ENCODE measurements at places on chromosomes 2 and 18. TPM values are rescaled to one million over a fixed set of nuclear protein-coding genes. Genes with fewer than 3 reads are reported as not detected.

CTIF gene
- 5.3 TPM for total RNA-seq

FKBP1B gene
- total RNA-seq: 1.7 TPM

MAP4K3 gene
- 8.1 TPM for total RNA-seq

DNA sequence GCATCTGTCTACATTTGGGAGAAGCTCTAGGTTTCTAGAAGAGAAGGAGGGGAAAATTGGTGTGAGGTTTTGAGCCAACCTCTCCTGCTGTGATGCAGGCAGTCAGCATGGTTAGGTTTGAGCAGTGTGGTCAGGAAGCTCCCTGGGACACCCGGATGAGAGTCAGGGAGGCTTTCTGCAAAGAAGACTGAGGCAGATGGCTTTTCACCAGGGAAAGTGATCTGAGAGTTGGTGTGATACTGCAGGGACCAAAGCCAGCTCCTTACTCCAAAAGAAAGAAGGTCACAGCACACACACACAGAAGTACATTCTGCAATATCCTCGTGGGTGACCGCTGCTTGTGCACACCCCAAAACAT is 75.8 kb upstream of the BCL11A start:
- DNase-seq: no peak

- DNase-seq: peak; percentile 75
Measured at GRCh38 chr2:169141713-169142352, 72.5 kb downstream of the DHRS9 start.

- DNase-seq: no peak
Measured at GRCh38 chr18:48550101-48550729, 11.4 kb downstream of the CTIF start.

DNA sequence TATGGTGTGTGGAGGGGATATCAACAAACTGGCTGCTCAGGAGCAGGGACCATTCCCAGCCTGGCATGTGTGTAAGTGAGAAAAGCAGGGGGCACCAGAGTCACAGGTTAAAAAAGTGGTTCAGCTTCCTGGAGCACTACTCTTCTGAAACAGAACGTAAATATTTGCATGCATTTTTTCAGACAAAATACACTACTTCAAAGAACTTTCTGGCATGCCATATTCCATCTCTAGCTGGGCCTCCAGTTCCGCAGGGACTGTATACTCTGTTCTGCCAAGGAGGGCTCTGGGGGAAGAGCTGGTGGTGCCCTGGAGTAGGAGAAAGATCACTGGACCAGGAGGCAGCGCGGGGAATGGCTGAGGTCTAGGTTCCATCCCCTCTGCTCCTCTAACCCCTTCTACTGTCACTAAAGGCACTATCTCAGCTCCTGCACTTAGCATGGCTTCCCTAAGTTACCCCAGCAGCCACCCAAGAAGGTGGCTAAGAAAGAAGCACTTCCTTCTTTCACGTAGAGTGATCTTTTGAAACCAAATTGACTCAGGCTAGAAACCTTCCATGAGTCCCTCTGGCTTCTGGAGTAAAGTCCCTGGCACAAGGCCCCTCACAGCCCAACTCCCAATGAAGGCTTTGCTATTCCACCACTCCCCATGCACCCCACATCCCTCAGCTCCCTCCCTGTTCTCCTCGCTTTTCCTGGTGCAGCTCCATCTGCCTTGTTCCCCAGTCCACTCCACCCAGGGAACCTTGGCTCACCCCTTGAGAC is 57.6 kb upstream of the CABLES1 start:
- DNase-seq: no peak

- DNase-seq: peak; percentile 67
Measured at GRCh38 chr18:45686891-45687611, 36.9 kb upstream of the SLC14A1 start.

DNA sequence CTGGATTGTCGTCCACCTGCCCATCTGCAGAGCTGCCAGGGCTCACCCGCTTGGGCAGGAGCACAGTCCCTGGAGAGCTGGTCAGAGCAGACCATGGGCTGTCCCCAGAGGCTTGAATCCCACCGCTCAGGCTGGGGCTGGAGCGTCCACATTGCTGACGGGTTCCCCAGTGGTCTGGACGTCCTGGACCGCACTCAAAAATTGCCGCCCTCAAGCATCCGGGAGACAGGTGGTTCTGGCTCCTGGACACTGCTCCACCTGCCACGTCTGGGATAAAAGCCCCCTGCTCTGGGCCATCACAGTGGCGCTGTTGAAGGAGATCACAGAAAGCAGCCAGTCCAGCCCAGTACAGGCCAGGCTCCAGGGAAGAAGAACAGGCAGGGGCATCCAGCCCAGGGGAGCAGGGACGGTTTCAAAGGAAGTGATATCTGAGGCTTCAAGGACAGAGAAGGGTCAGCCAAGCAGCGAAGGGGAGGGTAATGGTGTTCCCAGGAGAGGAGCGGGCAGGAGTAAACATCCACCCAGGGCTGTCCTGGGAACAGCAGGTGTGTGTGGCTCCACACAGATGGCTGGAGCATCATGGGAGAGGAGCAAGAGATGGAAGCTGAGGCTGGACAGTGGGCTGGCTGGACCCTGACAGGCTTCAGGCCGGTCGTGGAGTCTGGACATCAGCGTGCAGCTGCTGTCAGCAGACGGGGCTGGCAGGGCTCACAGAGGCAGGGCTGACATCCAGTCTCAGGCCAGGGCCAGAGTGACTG is 21.9 kb upstream of the ID2 start:
- DNase-seq: no peak

DNA sequence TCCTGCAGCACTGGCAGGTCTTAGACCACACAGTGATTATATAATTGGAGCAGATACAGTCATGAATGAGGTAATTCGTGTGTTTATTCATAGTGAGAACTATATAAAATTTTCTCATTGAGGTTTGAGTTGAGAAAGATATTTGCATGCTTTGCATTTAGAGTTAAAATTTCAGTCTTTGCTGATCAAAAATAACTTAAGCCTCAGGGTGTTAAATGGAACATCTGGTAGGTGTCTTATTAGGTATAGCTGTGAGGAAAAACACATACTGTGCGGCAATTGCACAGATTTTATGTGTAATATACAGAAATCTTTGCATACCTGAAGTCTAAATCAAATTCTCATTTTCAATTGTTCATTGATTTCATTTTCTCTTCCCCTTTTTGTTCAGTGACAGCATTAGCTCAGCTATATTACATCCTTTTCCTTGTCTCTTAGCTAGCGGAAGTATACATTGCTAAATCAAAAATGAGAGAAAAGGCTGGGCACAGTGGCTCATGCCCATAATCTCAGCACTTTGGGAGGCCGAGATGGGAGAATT is 21.2 kb downstream of the GORASP2 start:
- DNase-seq: no peak

- no peak for DNase-seq
Measured at GRCh38 chr2:144935191-144935590, 415.3 kb upstream of the ZEB2 start.

All from activated CD4-positive, alpha-beta T cell treated with anti-CD3 and anti-CD28 coated beads for 36 hours (primary cell).